ENCODE measurements at places on chromosomes 5 and 9.

- DNase-seq: no peak
These were observed 37.7 kb upstream of the IL7R start for GRCh38 chr5:35819026-35819425.

DNA sequence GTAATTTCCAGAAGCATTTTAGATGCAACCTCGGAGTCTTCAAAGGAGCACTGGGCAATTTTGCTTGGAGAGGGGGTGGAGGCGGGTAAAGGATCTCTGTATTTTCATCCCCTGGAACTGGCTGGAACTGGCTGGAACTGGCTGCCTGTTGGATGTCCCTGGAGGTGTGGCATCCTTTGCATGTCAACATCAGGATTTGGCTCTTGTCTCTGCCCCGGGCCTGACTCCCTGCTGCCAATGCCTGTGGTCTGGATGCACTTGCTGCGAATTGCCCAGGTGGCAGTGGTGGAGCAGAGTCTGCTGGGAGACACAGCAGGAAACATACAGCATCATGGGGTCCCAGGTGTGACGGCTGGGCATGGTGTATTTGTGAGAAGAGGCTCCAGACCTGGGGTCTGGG, 391.3 kb downstream of the GADD45G start:
- no peak for DNase-seq

DNA sequence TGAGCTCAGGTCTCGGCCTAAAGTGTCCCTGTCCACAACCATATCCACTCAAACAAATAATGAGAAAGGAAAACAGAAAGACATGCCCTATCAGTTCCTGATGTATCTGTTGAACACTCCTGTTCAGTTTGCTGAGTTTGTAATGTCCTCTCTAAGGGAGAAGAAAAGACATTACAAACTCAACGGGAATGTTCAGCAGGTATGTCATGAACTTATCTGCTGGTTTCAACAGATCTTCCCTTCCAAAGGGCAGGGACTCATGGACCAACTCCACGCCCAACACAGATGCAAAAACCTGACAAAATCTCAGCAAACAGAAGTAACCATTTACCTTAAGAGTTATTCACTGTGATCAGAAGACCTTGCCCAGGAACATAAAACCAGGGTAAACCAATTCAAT, 23.7 kb downstream of the BICD2 start:
- no peak for DNase-seq

GRCh38 chr5:158979749-158980521, 119.8 kb downstream of the EBF1 start:
- DNase-seq: peak; percentile 40

GRCh38 chr9:106283769-106284168, 579.2 kb upstream of the ZNF462 start:
- DNase-seq: no peak

DNA sequence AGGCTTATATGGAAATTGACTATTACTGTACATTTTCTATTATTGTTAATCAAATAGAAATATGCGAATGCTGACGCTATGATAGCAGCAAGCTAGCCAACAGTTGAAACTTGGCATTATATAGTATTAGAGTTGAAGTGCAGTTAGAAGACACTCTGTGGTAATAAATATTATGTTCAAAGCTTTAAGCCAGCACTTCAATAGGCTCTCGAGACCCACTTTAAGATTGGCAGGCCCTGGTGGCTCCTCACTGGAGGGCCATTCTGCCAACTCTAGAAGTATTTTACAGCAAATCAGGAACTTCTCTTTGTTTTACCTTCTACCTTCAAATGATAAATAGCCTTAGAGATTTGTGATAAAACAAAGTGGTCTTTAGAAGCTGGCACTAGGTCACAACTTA, 2029.0 kb upstream of the WWC1 start:
- no peak for DNase-seq

- DNase-seq: peak; percentile 42
These were observed 51.0 kb upstream of the NFIL3 start for GRCh38 chr9:91474656-91475055.

GRCh38 chr9:135016037-135016640, 71.3 kb upstream of the OLFM1 start:
- DNase-seq: no peak

GRCh38 chr5:33480876-33481275, 40.1 kb downstream of the TARS1 start:
- DNase-seq: no peak

DNA sequence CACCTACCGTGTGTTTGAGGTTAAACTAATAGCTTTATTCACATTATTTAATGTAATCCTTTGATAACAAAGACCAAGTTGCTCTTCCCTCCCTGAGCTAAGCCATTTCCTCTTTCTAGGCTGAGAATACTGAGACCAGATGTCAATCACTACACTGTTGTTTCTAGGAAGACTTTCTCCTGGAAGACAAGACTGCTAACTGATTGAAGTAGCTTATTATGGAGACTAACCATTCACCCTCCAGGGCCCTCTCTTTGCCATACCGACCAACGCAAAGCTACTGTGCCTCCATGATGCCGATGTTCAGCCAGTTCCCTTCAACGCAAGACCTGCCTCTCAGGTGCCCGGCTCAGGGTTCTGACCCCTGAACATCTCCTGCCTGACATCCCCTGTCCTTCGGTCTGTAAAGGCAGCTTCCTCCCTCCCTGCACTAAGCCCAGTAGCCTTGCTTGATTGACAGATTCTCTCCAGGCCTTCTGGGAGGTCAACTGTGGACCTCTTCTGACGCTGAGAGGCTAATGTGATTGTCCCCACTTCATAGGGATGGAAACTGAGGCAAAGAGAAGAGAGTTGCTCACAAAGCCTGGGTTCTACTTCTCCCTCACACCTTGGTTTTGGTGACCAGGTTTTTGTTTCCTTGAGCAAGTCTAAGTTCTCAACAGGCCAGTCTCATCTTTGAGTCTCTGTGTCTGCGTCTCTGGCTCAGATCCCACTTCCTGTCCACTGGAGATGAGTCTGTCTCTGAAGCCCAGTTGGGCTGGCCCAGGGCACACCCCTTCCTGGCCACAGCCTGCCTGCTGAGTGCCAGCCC, 259.7 kb upstream of the IRX2 start:
- no peak for DNase-seq

DNA sequence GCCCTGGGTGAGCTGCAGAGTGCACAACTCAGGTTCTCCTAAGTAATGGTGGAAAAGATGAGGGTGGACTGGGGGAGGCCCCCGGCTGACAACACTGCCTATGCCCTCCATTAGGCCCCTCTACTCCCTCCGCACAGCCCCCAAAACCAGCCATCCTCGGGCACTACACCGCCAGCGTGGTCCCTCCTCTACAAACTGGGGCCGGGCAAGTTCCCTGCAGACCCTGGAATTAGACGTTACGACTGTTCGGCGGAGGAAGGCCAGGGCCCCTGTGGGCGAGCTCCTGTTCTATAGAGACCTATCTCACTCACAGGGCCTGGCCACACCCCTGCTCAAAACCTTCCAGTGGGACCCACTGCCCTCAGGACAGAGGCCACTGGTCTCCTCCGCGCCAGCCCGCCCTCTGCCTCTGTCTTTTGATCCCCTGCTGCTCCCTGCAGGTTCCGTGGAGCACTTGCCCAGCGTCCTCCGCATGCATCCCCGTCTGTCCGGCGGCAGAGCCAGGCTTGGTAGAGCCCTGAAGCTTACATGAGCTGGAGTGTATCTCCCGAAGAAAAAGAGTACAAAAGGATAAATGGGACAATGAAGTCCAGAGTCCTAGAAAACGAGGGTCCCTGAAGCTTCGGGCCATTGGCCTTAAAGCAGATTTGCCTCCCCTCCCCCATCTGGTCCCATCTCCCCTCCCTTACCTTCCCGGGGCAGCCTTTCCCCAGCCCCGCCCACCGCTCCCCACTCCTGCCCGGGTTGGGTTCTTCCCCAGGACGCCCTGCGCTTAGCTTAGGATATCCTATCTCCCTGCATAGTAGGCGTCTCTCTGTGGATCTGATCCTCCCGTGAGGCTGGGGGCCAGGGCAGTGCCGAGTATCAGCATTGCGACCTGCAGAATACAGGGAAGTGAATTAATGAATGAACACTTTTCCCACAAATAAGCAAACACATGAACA, 71.3 kb downstream of the HRH2 start:
- DNase-seq: peak; percentile 7

GRCh38 chr9:84169240-84169639, 171.3 kb downstream of the SLC28A3 start:
- DNase-seq: peak; percentile 75

DNA sequence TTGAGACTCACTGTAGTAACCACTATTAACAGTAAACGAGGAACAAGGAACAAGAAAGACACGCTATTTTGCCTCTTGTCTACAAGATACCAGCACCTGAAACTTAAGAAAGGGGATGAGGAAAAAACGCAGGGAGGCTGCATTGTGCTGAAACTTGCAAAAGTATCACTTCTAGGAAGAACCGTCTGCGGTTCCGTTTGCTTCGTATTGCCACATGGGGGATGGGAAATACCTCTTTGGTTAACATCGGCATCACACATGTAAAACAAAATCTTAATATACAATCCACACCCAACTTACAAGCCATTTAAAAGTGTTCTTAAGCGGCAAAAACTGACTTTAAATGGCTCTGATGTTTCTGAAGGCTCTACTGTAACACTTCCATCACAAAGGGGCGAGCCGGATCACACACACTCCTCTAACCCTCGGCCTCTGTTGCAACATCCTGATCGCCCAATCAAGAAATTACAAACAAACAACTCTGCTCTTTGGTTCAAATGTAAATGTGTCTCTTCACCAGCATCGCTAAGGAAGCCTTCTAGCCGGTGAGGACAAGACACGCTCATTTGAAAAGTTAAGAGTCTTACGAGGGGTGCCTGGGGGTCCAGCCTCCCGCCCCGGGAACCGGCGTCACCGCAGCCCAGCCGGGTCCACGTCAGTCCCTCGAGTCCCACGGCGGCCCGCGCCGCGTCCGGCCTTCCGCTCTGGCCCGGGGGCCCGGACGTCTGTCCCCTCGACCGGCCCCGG, 621 bp downstream of the SEC16A start:
- peak; percentile 51 for DNase-seq

GRCh38 chr5:57488215-57488955, 5.8 kb upstream of the ACTBL2 start:
- peak; percentile 92 for DNase-seq

DNA sequence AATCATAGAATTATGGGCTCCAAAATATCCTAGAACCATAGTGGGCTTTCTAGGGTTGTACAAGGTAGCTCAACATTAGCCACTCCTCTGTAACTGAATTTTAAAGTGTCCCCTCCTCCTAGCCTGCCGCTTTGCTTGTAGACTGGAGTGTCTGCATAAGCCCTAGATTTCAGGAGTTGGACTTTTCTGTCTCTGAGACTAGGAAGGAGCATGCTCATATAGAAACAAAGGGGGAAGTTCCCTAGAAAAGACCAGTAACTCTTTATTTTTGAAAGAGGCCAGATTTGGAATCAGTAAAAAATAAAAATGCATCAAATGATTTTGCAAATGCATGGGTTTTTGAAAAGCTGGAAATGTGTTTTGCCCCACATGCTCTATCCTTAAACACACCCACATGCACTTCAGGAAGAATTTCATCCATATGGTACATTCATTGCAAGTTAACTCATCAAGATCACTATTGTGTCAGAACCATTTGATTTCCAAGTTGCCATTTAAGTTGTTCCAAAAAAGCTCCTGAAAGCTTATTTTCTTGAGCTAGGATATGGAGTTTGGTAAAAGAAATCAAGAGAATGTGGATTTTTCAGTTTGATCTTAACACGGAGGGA, 121.0 kb upstream of the NR3C1 start:
- no peak for DNase-seq

DNA sequence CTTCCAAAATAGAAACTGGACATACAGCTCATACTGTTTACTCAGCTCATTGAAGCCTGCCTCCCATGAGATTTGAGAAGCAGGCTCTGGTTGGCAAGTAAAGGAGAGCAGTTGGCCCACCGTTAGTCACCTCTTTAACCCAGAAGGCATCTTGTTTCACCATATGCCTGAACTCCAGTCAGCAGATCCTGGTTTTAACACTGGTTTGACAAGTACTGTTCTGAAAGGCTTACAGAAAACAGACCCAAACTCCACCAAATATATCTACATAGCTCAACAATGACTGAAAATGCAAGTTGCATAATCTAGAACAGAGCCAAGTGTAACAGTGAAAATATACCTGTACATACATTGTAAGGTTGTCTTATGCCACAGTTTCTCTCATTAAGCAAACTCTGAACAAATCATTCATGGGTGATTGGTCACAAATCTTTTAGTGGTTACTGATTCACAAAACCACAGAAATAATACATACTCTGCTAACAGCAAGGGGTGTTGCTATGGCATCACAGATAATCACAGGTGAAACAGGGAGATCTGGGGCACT, 198.8 kb downstream of the BNC2 start:
- peak; percentile 90 for DNase-seq

DNA sequence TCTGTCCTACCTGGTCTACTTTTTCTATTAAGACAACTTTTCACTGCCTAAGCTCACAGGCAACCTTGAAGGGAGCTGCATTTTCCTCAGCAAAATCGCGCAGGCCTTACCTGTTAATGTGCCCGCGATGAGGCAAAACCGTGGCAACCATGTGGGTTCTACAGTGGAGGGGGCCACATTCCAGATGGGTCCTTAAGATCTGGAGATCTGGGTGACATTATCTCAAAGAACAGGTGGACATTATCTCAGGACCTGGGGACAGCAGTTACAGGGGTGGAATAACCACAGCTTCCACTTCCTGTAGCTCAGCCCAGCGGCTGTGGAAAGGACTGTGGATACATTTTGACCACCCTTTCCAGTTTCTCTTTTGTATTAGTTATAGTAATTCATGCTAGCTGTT, 112.8 kb upstream of the PTCH1 start:
- DNase-seq: no peak

GRCh38 chr5:149725296-149725695, 4.8 kb upstream of the PPARGC1B start:
- DNase-seq: no peak

DNA sequence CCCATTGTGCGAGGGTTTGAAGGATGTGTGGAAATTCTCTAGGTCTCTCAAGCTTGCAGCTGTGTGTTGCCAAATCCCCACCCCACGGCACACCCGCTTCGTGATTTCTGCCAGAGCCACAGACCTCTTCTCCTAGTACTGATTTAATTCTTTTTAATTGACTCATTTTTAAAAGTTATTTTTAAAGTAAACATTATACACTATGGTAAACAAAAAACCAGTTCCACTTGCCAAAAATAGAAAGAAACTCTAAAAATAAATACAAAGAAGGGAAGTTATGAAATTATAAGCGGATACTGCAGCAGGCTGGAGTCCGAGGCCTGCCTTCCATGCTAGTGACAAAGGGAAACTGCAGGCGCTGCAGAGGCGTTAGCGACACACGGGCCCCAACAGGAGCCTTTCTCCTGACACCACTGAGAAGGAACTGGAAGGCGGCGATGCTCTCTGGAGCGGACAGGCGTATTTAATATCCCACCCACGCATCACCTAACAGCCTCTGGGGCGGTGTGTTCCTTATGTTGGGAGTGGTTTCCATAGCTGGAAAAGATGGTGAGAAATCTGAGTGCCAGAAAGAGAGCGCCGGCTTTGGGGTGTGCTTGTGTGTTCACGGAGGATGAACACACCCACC, 122.5 kb downstream of the COL23A1 start:
- DNase-seq: no peak

DNA sequence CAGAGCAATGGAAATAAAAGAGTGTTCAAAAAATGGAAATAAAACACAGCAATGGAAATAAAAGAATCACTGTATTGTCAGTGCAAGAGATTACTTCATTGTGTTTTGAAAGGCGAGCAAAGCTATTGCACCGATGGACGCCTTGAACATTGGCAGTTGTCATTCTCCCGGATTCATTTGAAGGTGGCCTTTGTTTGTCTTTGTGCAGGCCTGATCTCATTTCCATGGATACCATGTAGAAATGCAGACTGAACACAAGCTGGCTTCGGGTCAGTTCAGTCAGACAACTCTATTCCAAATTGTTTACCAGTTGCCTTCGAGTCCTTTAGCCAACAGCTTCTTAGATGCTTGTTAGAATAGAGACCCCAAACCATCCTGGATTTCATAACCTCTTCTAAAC, 8.3 kb downstream of the ITGA2 start:
- DNase-seq: peak; percentile 51

- DNase-seq: no peak
These were observed at the start of the genes EIF4E1B and SNCB for GRCh38 chr5:176629853-176630680. TSS of gene EIF4E1B (plus strand) at chr5:176630675. CDS start at chr5:176642788, 12,113 bp downstream. TSS of gene SNCB (minus strand) at chr5:176630534. CDS start at chr5:176629654, 880 bp downstream.
